Suppressor macrophage treated with lipopolysaccharide for 4 hours (primary cell): ENCODE measurements at places on chromosomes 3 and 15.

DNA sequence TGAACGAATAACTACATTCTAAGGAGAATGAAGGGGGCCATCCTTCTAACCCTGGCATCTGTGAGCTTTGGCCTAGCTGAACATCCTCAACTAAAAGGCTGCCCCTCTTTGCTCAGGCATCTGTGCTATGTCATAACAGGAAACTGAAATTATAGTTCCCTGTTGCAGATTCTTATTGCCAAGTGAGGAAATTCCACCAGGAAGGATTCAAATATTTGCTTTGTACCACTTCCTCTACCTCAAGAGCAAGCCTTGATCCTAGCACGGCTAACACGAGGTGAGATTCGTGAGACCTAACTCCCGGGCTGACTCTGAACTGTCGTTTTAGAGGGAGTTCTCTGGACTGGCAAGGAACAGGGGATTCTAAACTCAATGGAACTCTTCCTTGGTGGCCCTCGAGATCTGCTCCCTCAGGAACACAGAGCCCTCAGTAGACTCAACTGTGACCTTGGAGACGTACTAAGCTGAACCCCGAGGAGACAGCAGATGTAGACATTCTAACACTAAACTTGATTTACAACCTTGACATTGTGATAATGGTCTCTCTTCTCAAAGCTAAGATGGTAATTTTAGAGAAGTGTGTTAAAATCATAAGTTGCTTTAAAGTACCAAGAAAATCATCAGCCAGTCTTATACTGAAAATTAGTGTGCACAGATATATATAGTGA is 4.2 kb downstream of the SPG21 start:
- DNase-seq: peak; percentile 82

GRCh38 chr3:46312991-46313390 is 40.9 kb upstream of the CCR2 start:
- peak; percentile 96 for DNase-seq

GRCh38 chr3:127884041-127884440 is 31.0 kb upstream of the KBTBD12 start:
- DNase-seq: no peak

- DNase-seq: no peak
Measured at GRCh38 chr3:132267391-132267993, 49.7 kb upstream of the ACP3 start.

GRCh38 chr3:70952033-70952747 is 631.3 kb downstream of the FOXP1 start:
- no peak for DNase-seq

GRCh38 chr3:40930131-40930538 is 269.2 kb upstream of the CTNNB1 start:
- peak; percentile 63 for DNase-seq

- no peak for DNase-seq
Measured at GRCh38 chr15:66356077-66356358, 467 bp downstream of the TIPIN start.

DNA sequence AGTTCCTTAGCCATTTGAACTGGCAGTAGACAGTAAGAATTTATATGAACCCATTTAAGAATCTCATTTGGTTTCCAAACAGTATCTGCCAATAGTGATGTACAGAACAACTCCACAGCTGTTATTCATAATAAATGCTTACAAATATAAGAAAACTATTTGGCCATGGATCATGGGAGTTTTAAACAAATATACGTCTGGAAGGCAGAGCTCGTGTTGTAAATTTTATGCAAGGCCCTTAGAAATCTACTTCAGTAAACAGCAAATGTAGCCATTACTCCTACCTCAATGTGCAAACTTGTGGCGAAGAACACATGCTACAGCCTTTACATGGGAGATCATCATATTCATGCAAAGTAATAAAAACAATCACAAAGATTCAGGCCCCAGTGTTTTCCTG is 65.3 kb upstream of the NANOGP8 start:
- no peak for DNase-seq

DNA sequence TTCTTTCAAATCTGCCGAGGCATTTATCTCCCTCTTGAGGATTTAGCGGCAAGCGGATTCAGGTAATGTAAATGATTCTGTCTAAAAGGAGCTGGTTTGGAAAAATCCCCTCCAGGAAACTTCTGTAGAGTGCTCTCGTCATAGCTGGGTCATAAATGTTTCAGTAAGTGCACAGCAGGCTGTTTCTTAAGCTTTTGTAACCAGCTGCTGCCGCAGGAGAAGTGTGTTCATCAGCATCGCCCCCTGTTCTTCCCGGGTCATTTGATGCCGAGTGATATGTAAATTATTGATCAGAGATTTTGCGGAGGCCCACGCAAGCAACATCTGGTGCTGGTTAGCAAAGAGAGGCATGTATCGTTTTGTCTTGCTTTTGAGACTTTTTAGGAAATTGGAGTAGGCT is 53.1 kb downstream of the DNASE1L3 start:
- DNase-seq: no peak

DNA sequence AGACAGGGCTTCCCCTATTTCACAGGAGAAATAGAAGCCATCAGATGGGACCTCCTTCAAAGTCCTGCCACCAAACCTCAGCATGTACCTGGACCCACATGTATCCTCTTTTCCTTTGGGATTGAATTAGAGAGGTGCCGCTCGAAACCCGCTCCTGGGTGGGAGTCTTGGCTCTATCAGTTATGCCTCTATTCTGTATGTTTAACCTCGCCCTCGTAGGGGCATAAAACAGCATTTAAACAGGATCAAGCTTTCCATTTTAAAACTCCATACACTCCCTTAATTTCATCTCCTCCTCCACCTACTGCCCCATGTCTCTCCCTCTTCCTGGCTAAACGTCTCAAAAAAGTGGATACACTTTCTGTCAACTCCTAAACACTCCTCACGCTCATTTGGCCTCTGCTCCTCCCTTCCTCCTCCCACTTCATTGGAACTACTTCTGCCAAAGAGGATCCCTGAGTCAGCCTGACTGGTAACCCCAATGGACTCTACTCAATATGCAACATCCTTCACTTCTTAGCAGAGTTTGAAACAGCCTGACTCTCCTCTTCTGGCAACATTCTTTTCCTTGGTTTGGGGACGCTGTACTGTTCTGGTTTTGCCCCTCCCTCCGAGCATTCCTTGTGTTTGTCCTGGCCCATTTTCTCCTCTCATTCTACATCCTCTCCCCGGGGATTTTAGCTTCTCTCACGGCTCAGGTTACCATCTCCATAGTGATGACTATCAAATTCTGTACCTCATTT is 23.0 kb upstream of the MUC20 start:
- DNase-seq: peak; percentile 77

- no peak for DNase-seq
Measured at GRCh38 chr3:141273700-141274410, 42.2 kb downstream of the PXYLP1 start.

GRCh38 chr3:57752307-57752706 is 3.8 kb upstream of the SLMAP start:
- no peak for DNase-seq

GRCh38 chr3:147872568-147872967 is 463.4 kb downstream of the ZIC1 start:
- no peak for DNase-seq

DNA sequence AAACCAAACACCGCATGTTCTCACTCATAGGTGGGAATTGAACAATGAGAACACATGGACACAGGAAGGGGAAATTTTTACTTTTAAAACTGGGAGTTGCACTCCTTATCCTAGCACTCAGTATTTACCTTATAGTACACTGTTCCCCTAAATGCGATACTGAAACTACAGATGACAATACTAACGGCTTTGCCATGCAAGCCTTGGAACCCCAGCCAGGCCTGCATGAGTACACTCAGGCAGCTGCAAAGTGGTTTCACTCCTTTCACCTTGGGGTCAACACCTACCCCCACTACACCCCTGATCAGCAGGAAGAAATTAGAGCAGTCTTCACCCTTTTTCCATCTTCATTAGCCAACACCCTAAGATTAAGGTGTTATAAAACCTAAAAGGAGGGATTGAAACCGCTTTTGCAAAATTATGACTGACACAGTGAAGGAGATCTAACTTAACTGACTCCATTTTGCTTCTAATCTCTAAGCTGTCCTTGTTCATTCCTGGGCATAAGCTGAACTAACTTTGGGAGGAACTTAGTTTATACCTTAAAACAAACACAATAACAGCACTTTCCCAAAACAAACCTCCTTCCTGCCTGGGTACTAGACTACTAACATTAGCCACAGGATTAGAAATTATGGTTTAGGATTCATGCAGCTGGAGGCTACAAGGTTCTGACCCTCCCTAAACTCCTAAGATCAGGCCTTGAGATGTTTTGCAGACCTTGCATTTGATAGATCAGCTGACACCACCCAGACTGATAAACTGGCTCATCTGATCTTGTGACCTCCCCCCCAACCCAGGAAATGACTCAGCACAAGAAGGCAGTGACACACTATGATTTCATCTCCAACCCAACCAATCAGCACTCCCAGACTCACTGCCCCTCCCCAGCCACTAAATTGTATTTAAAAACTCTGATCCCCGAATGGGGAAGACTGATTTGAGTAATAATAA is 452.1 kb upstream of the PPP2R3A start:
- peak; percentile 33 for DNase-seq

GRCh38 chr3:38226273-38226672 is 39.3 kb upstream of the SLC22A13 start:
- DNase-seq: no peak

GRCh38 chr15:66565741-66566144 is at the start of gene LCTL:
LCTL (minus strand) TSS chr15:66565998; CDS start chr15:66565365, 633 bp downstream.
- no peak for DNase-seq

GRCh38 chr3:32376115-32376514 is 15.5 kb upstream of the CMTM7 start:
- DNase-seq: peak; percentile 41

DNA sequence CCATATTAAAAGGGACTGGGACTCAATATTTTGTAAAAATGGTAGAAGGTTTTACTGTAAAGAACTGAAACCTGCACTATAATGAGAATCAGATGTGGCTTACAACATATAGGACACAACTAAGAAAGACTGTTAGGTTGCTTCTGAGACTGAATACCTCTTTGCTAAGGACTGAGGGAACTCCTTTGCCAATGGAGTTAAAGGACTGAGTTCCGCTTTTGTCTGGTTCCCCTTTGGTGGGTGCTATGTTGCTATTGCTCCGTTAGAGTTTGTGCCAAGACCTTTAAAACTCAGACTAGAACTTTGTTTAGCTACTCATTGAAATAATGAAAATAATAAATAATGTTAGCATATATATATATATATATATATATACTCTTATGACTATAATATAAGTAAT is 147.8 kb upstream of the KCNMB2 start:
- no peak for DNase-seq

GRCh38 chr3:149448331-149448831 is 26.1 kb upstream of the TM4SF4 start:
- peak; percentile 62 for DNase-seq

DNA sequence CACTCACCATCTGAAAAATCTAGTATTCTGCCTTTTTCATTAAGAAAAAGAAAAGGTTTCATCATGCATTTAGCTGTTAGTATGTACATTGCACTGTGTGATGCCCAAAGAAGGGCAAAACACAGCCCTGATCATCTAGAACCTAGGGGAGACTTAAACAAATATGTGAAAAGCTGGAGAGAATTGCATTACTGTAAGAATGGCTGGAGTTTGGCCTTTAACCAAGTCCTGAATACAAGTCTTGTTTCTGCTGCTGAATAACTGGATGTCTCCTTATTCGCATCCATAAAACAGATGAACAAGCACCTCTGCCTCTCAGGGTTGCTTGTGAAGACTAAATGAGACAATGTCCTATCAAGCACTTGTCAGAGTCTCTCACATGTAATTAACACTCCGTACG is 233.4 kb upstream of the LRTM1 start:
- no peak for DNase-seq
